ENCODE measurements at places on chromosomes 2 and 18.

- H3K4me3 ChIP-seq: no peak overlapping the region
- H3K27ac ChIP-seq: no peak overlapping the region
- H3K27me3 ChIP-seq: peaks cover 34% of the 10 kb centered on the region
- peaks cover 9% of the 10 kb centered on the region for H3K4me1 ChIP-seq
- DNase-seq: no peak
- H3K36me3 ChIP-seq: no peaks in the 10 kb centered on the region
Observed at GRCh38 chr18:57837917-57838548, 34.9 kb upstream of the ATP8B1 start.

DNA sequence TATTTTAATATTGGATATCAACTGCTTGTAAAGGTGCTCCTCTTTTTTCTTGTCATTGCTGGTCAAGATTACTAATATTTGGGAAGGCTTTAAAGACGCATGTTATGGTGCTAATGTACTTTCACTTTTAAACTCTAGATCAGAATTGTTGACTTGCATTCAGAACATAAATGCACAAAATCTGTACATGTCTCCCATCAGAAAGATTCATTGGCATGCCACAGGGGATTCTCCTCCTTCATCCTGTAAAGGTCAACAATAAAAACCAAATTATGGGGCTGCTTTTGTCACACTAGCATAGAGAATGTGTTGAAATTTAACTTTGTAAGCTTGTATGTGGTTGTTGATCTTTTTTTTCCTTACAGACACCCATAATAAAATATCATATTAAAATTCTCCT, 38.2 kb downstream of the COL3A1 start:
- H3K27me3 ChIP-seq: no peaks in the 10 kb centered on the region
- H3K36me3 ChIP-seq: no peaks in the 10 kb centered on the region
- H3K4me1 ChIP-seq: no peaks in the 10 kb centered on the region
- DNase-seq: no peak
- no peak overlapping the region for H3K27ac ChIP-seq

DNA sequence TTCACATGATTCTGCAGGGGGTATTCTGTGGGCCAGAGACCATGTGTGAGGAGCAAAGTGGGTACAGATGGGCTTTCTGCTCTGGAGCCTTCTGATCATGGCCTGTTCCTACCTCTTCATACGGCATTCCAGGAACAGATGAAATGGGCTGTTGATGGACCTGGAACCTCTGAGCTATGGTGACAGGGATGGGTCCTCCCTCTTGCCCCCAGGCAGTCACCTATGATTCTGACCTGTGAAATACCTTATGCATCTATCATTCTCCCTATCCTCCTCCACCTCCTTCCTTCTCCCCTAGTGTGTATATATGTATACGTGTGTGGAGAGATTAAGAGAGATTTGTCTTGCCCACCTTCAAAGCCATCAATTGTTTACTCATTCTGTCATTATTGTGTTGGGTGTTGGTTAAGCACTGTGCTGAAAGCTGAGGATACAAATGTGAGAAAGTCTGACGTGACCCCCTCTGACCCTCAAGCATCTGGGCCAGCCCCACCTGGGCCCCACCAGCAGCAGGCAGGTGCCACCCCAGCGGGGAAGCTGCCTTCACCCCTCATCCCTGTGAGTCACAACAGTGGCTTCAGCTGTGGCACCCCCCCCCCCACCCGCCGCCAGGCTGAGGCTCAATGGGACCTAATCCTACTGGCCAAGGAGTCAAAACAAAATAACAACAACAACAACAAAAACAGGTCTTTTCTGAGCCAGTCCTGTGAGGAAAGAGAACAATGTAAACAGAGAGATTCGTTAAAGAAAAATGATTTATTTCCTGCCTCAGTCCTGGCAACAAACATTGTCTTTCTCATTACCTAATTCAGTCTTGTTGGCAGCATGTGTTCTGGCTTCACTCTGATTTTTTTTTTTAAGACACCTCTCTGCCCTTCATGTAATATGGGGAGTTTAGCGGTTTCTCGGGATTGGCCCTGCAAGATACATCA, 103.8 kb upstream of the CDC42EP3 start:
- H3K4me1 ChIP-seq: no peaks in the 10 kb centered on the region
- DNase-seq: no peak
- H3K27ac ChIP-seq: no peak overlapping the region

DNA sequence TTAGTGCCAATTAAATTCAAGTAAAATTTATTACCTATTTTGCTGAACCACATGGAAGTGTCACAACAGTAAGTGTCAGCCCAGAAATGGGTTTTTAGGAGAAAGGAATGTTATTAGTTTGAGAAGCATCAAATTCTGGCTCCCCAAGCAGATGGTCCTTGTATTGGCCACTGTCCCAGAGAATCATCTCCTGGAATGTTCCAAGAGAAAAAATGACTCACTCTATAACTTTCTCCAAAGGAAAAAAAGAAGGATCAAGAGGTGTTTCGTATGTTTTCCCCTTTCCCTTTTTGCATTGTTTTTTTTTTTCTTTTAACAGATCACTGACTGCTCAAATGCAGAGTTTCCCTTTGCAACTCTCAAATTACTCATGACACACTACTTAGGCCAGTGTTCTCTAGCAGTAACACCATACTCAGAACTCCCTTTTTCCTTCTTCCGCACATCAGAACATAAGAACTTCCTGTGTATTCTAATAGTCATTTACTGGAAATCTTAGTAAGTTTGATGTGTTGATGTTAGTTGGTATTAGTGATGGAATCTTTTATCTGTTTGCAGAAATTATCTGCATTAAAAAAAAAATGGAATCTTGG, 390.3 kb downstream of the GPD2 start:
- DNase-seq: no peak
- H3K4me1 ChIP-seq: no peaks in the 10 kb centered on the region

DNA sequence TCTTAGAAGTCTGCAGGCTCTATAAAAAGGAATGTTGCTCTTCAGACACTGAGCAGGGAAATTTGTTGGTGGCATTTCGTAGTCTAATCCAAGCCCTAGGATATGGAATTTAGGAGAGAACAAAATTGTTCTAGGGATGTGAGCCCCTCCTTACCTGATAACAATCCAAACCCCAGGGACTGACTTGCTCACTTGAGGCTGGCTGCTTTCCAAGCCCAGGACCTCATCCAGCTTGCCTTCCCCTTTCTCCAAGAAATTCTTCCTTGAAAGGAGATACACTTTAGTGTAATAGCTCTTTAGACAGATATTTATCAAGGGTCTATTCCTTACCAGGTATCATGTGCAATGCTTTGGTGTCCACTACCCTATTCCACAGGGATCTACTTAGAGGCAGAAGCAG, 279.8 kb downstream of the C1D start:
- no peaks in the 10 kb centered on the region for H3K36me3 ChIP-seq
- DNase-seq: no peak
- H3K4me1 ChIP-seq: no peaks in the 10 kb centered on the region
- peaks cover 24% of the 10 kb centered on the region for H3K27me3 ChIP-seq

- peak overlapping the region; percentile 2 for H3K27ac ChIP-seq
- peak; percentile 78 for DNase-seq
- H3K36me3 ChIP-seq: peaks cover 2% of the 10 kb centered on the region
Observed at GRCh38 chr2:233990261-233990798, 60.2 kb upstream of the SPP2 start.

All from central memory CD8-positive, alpha-beta T cell (primary cell).